NCI-H1105 (cell line): ENCODE measurements at places on chromosomes 12 and 14.

GRCh38 chr12:108442067-108442466, 73.0 kb upstream of the FICD start:
- DNase-seq: peak; percentile 46

DNA sequence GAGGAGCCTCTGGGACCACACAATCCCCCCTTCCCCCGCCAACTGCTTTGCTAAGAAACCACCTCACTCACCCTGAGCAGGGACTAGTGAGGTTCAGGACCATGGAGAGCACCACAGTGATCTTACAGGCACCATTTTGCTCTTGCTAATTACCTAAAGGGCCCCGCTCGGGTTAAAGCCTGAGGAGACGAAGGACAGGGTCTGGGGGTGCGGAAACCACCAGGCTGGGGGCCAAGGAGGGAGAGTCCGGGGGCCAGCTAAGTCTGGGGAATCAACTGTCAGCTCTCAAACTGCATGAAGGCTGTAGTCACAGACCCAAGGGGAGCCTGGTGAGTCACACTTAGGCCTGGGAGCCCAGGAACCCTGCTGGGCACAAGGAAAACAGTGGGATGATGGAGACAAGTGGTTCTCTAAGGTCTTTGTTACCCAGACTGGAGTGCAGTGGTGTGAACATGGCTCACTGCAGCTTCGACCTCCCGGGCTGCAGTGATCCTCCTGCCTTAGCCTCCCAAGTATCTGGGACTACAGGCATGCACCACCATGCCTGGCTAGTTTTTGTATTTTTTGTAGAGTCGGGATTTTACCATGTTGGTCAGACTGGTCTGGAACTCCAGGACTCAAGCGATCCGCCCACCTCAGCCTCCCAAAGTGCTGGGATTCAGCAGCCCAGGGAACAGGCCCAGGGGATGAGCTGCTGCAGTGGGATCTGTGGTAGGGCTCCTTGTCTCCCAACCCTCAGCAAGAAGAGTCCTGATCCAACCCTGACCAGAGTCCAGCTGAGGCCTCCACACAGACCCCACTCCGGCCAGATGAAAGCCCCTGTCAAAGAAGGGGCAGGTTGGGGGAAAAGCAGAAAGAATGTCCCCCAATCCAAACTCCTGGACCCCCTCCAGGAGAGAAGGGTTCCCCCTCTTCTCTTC, 98.8 kb downstream of the CALM1 start:
- no peak for DNase-seq

- no peak for DNase-seq
These were observed 47.4 kb downstream of the ST8SIA1 start for GRCh38 chr12:22287101-22287500.

- no peak for DNase-seq
These were observed 612.7 kb upstream of the TBX3 start for GRCh38 chr12:115296613-115297198.

GRCh38 chr14:50335389-50335788, 23.3 kb downstream of the DMAC2L start:
- DNase-seq: peak; percentile 62

DNA sequence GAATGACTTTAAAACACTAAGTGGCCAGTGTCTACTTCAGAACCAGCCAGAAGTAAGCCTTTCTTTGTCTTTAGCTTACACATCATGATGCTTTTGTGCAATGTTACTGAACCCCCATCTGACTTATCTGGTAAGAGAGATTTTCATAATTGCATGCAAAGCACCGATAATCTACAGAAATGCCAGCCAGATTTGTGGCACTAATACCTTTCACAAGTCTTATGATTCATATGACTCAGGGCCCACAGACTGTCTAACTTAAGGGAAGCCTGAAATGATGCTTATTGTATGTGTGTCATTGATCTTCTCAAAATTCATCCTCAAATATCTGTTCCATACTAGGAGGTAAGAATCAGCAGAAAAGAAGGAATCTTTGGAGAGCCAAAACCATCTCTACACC, 18.0 kb downstream of the IGF1 start:
- no peak for DNase-seq

DNA sequence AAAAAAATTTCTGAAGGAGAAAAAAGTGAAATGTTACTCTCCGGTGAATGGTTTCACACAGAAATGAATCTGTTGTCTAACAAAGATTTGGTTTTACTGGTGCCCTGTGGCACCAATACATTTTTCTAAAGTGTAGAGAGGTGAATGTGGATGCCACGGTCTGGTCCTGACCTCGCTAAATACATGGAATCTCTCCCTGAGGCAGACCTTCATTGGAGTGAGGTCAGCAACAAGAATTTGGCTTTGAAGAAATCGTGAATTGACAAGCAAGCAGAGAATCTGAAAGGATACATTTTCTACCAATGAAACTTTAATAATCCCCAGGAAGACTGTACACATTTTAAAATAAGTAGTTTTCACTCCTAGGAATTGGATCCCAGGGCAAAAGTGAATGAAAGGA, 81.2 kb upstream of the OTOGL start:
- DNase-seq: no peak

- no peak for DNase-seq
These were observed 75.8 kb downstream of the LRP6 start for GRCh38 chr12:12191008-12191407.

DNA sequence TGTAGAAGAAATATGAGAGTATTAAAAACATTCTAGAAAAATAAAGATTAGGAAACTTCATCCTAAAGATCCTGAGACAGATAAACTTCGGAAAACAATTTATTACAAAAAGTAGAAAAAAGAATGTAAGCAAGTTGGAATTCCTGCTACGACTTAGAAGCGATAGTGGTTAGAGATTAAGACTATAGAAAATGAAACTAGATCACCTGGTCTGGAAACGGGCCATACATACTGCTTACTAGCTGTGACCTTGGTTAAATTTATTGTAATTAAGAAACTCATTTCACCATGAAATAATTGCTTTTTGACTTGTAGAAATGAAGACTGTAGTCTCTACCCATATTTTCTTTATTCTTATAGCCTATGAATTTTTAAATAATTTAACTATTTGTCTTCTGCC, 614.1 kb downstream of the SLC16A7 start:
- no peak for DNase-seq

DNA sequence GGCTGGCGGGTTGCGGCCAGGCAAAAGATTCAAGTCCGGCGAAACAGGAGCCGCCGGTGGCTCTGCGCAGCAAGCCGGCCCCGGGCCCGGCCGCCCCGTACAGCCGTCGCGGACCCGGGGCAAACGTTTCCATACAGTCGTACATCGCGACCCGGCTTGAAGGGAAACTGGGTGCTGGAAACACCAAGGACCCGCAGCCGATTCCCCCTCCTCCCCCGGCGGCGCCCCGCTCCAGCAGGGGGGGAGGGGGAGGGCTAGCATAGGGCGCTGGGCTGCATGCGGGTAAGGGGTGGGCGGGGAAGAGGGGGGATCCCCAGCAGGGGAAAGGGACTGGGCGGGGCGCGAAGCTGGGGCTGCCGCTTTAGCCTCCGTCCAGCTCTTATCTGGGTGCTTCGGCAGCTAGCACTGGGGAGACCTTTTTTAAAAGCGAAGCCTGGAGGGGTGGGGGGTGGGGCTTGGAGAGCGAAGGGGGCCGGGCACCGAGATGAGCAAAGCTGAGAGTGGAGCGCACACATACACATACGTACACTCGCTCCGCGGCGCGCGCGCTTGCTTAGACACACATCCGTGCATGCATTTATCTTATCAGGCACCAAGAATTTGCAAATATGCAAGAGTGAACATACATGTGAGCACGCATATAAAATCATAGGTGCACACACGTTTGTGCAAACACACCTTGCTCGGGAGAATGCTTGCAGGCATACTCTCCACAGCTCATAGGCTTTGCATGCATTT, 11.9 kb downstream of the RARG start:
- DNase-seq: no peak

- no peak for DNase-seq
These were observed 12.9 kb upstream of the DCD start for GRCh38 chr12:54661048-54661447.

DNA sequence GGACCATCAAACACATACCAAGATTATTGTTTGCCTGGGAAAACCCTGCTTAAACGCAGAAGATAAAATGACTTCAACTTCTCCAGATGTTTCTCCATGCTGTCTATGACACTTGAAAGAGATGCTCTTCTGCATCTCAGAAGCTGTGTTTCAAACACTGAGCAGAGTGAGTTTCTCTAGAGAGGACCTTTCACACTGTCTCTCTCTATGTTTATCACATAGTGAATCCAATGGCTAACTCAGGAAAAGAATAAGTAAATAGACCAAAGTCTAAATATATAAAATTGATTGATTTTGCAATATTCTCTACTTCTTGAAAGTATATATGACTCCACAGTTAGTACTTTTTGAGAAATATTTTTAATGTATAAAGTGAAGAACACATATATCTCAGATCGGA, 325.6 kb upstream of the USP15 start:
- DNase-seq: no peak

DNA sequence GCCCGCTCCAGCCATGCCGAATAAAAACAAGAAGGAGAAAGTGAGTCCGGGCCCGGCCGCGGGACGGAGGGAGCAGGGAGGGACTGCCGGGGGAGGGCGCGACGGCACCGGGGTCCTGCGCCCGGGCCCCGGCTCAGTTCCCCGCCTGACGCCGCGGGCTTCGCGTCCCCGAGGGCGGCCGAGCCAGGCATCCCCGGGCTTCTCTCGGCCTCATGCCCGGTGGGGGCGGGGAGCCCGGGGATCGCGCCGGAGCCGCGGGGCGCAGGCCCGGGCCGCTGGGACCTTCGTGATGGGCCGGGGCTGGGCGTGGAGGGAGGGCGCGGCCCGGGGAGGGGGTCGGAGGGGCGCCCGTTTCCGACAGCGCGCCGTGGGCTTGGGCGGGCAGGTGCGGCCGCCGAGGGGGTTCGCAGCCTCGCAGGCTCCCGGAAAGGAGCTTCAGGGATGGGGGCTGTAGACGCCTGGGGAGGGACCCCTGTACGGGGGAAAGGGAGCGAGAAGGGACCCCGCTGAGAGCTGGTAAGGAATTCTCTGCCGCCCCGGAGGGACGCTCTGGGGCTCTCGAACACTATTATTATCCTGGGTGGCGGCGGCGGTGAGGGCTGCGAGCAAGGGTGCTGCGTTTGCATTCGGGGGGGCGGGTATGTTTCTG, 496 bp downstream of the PPP2R5C start:
- peak; percentile 52 for DNase-seq

GRCh38 chr14:103116636-103117035, 6.6 kb upstream of the TNFAIP2 start:
- no peak for DNase-seq

- DNase-seq: no peak
These were observed 137.9 kb upstream of the TMCC3 start for GRCh38 chr12:94788298-94788697.

DNA sequence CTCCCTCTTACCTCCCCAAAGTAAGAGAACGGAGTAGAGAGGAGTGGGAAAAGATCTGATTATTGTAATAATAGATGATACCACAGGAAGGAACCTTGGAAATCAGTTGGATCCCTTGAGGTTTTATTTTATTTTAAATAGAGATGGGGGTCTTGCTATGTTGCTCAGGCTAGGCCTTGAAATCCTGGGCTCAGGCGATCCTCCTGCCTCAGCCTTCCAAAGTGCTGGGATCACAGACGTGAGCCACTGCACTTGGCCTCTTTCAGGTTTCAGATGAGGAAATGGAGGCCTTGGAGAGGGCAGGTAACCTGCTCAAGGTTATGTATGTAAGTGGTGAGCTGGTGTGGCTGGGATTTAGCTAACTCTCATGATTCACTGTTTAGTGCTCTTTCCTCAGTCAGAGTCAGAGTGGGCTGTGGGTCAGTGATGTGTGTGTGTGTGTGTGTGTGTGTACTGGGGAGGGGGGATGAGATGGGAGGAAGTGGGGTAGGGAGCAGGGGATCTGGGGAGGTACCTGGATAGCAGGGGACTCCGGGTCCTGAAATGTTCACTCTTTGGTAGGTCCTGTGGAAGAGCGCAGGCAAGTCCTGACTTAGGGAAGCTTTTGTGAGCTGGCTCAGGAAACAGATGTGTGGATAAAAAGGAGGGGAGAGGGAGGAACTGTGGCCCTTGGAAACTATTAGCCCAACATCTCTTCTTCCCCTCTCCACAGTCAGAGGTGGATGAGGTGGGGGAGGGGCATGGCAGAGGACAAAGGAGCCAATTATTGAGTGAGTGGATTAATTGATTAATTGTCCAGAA, 4.7 kb upstream of the CISTR start:
- no peak for DNase-seq

GRCh38 chr12:111445726-111446581, 40.2 kb downstream of the SH2B3 start:
- peak; percentile 7 for DNase-seq

DNA sequence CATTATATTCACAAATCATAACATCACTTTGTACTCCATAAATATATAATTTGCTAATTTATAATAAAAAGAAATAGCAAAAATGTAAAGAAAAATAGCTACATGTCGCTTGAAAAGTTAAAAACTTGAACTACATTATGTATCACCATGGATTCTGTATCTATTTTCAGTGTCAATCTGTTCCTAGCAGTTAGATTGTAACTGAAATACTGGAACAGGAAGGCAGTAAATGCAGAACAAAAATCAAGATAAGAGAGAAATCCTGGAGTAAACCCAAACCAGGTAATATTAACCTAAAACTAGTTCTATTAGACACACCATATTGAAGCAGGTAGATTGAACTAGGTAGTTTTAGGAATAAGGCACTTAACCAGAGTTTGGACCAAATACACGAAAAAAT, 60.3 kb downstream of the IPO8 start:
- DNase-seq: no peak

DNA sequence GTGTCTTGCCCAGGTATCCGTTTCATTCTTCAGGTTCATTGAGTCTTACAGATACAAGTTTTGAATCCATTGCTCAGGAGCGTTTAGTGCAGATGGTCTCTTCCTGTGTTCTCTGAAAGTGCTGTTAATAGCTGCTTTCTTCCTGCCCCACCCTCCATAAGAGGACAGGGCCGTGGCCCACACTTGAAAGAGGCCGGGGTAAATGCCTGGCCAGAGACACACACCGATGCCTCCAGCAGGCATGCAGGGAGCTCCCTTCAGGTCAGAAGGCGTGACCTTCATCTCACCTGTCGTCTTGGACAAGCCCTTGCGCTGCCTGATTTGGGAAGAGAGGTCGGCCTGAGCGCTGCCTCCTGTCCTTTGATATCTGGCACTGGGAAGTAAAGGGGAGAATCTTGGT, 11.6 kb downstream of the PRKAB1 start:
- no peak for DNase-seq

GRCh38 chr12:5708371-5708770, 236.7 kb downstream of the ANO2 start:
- no peak for DNase-seq

GRCh38 chr12:69966409-69966808, 141.4 kb downstream of the MYRFL start:
- no peak for DNase-seq

DNA sequence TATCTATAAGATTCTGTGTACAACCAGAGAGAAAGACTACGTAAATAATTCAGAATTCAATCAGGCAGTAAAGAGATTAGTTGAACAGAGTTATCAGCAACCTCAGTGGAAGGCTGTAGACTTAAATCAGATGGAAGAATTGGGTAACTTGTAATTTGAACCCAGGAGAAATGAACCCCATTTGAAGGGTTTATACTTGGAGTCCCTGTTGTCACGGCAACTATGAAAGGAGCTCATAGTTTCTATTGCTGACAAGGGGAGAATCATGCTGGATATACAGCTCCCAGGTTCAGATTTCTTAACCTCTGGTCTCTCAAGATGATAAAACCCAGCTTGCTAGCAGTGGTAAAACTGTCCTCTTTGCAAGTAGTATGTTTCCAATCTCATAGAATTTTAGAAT, 54.4 kb upstream of the BMP4 start:
- no peak for DNase-seq
